Lower lobe of right lung (tissue), 2 donors: ENCODE measurements at places on chromosomes 5 and 9. TPM values are rescaled to one million over a fixed set of nuclear protein-coding genes. Genes with fewer than 3 reads are reported as not detected.
A peak's percentile ranks its signal among the peaks of the same experiment; 100 is the strongest.

DNA sequence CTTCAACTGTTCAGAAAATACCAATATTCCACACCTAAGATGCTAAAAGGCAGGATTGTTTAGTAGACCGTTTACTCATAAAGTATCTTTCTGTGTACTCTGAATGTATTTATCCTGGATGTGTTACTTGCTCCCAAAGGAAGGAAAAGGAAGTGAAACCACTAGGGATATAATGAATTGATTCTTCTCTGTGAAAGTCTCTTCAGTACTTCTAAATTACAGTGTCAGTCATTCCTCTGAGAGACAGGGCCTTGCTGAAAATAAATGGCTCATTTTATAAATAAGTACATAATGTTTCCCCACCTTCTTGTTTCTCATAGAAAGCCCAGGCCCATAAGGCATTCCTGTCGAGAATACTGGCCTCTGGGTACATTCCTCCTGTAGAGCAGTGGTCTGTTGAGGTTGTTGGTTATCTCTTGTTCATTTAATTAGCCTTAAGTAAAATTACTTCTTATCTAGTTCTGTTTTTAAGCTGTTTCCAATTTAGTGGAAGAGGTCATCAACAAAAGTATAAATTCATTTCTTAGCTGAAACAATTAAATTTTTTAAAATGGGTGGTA, 1.6 kb downstream of the HAPLN1 start:
- peaks cover 9% of the 10 kb centered on the region for H3K4me1 ChIP-seq
- peaks cover 24% of the 10 kb centered on the region for H3K27me3 ChIP-seq
- no peak for DNase-seq
- no peak overlapping the region for H3K4me3 ChIP-seq
- no peaks in the 10 kb centered on the region for H3K36me3 ChIP-seq

- no peak overlapping the region for H3K27ac ChIP-seq
- no peak overlapping the region for H3K4me3 ChIP-seq
- DNase-seq: no peak
- H3K27me3 ChIP-seq: peaks cover 84% of the 10 kb centered on the region
- peaks cover 4% of the 10 kb centered on the region for H3K4me1 ChIP-seq
- no peaks in the 10 kb centered on the region for H3K36me3 ChIP-seq
Measured at GRCh38 chr9:126684345-126684744, 70.6 kb downstream of the LMX1B start.

The LHX3 gene
- total RNA-seq: not detected

The FOXI1 gene
- total RNA-seq: not detected

The PCDHB3 gene
- total RNA-seq: 1.5 TPM

- H3K36me3 ChIP-seq: no peaks in the 10 kb centered on the region
- no peak overlapping the region for H3K27ac ChIP-seq
- DNase-seq: no peak
- no peaks in the 10 kb centered on the region for H3K27me3 ChIP-seq
Measured at GRCh38 chr5:67037171-67037570, 159.4 kb downstream of the CD180 start.

The PCAT7 gene
- total RNA-seq: 0.30 TPM

The STXBP1 gene
- total RNA-seq: 88.6 TPM

- H3K4me1 ChIP-seq: peaks cover 48% of the 10 kb centered on the region
- no peaks in the 10 kb centered on the region for H3K36me3 ChIP-seq
- peak overlapping the region; percentile 31 for H3K27ac ChIP-seq
- H3K4me3 ChIP-seq: no peak overlapping the region
- H3K27me3 ChIP-seq: no peaks in the 10 kb centered on the region
- no peak for DNase-seq
Measured at GRCh38 chr9:94861589-94862272, 135.2 kb downstream of the AOPEP start.

DNA sequence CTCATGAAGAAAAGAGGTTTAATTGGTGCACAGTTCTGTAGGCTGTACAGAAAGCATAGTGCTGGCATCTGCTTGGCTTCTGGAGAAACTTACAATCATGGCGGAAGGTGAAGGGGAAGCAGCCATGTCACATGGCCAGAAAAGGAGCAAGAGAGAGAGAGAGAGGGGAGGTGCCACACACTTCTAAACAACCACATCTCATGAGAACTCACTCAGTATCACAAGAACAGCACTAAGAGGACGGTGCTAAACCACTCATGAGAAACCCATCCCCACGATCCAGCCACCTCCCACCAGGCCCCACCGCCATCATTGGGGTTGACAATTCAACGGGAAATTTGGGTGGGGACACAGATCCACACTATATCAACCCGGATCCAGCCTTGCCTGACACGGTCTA, 28.8 kb upstream of the IER5L start:
- H3K27me3 ChIP-seq: no peaks in the 10 kb centered on the region
- H3K4me3 ChIP-seq: no peak overlapping the region
- no peaks in the 10 kb centered on the region for H3K36me3 ChIP-seq

DNA sequence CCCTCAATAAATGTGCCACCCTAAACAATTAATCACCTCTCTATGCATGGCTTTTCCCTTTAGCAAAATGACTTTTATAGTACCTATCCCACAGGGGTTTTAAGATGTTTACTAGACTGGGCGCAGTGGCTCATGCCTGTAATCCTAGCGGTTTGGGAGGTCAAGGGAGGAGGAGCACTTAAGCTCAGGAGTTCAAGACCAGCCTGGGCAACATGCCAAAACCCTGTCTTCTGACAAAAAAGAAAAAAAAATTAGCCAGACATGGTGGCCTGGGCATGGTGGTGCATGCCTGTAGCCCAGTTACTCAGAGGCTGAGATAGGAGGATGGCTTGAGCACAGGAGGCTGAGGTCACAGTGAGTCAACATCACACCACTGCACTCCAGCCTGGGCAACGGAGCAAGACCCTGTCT, 13.5 kb downstream of the SH3TC2 start:
- H3K27ac ChIP-seq: no peak overlapping the region
- no peaks in the 10 kb centered on the region for H3K27me3 ChIP-seq
- no peak for DNase-seq

DNA sequence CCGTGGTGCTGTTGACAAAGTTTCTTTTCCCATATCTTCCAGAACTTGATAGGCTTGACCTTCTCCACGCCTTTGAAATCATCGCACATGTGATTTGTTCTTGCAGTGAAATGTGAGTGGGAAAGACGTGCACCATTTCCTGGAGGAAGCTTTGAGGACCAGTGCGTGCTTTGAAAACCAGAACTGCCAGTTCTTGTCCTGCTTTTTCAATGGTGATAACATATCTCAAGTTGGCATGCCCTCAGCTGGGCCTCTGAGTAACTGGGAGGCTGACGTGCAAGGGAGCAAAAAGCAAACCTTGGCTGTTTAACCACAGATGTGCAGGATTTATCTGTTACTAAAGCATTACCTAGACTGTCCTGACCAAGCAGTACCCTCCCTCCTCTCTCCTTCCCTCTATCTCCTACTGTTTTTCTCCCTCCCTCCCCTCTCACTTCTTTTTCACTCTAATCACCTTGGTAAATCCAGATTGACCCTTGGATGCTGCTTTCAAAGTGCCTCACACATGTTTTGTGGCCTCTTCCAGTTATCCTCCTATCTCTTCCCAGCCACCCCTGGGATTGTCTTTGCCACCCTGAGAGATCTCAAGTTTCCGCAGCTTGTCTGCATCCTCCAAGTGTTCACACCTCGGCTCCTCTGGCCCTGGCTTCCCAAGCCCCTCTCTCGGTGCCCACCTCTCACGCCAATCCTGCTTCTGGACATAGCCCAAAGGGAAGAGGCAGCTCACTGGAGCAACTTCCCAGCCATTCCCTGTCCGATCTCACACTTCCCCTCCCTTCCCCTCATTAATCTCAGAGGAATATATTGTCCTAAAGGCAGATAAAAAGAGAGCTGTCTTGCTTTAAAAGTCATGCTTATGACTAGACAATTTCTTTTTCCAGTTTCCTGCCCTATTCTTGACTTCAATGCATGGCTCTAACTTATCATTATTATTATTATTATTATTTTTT, 198.3 kb downstream of the ERCC6L2 start:
- H3K36me3 ChIP-seq: no peaks in the 10 kb centered on the region
- DNase-seq: no peak
- H3K4me1 ChIP-seq: no peaks in the 10 kb centered on the region
- no peaks in the 10 kb centered on the region for H3K27me3 ChIP-seq
- no peak overlapping the region for H3K27ac ChIP-seq

- H3K4me3 ChIP-seq: no peak overlapping the region
- no peaks in the 10 kb centered on the region for H3K4me1 ChIP-seq
- no peak overlapping the region for H3K27ac ChIP-seq
- H3K27me3 ChIP-seq: no peaks in the 10 kb centered on the region
Measured at GRCh38 chr9:12272471-12273120, 420.6 kb upstream of the TYRP1 start.
